ENCODE measurements at places on chromosomes 4 and X.

DNA sequence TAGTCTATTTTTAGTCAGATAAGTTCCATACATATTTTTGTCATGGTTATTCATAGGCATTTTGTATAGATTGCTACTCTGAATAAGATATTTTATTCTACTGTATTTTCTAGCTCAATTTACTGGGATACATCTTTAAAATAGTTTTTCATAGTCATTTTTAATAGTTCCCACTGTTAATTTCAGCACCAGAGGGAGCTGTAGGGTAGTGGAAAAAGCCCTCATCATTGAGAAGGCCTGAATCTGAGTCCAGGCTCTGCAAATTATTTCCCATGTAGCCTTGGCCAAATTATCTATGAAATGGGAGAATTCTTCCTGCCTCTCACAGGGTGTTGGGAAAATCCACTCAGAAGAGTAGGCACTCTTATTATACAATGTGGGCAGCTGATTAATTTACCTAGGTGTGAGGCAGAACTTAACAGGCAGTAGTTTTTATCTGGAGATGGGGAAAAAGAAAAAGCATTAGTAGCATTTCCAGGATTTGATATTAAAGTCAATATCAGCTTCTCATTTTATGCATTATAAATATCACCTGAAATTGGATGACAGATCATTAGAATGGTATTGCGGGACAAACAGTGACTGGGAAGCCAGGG is 102.9 kb upstream of the PAQR3 start:
- peak; percentile 18 for DNase-seq

GRCh38 chrX:140057001-140057411 is 91.7 kb upstream of the CXorf66 start:
- peak; percentile 60 for DNase-seq

DNA sequence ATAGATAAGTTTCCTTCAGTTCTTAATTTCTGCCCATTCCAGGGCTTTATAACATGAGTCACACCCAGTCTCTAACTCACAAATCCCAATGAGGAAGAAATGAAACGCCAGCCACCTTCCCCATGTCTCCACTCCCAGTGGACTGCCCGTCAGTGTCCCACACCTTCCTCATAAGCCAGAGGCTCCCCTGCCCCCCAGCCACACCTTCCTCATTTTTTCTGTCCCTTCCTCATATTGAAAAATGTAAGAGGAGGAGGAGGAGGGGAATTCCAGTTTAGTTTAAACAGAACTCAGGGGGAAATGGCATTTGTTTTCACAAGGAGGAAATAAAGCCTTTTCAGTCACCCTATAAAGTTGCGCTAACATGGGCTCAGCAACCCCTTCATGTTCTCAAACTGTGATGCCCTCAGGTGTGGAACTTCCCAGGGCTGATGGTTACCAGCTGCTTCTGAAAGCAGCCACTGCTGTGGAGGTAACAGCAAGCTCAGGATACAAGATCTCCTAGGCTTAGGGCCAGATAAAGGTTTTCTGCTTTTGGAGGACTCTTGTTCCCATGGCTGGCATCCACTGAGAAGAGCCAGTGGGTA is 97.8 kb downstream of the PARM1 start:
- no peak for DNase-seq

GRCh38 chr4:108492816-108493595 is 127.4 kb upstream of the RPL34 start:
- peak; percentile 43 for DNase-seq

- DNase-seq = peak; percentile 44
Measured at GRCh38 chrX:66680451-66680850, 41.6 kb upstream of the EDA2R start.
